ENCODE measurements at places on chromosomes 6 and 20.

DNA sequence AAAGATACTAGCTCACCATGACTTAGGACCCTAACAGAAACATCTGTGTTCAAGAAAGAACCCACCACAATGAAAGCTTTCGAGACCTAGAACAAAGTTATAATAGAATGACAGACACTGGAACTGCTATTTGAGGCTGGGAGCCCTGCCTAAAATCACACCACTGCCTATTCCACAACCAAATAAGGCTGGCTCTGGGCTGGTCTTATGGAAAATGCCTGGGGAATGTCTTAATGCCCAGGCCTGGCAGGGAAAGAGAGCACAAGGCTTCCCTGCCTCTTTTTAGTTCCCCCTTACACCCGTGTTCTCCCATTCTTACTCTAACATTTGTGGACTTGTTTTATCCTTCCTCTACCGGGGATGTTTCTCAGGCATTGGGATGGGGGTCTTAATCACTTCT, 5.6 kb upstream of the METTL24 start:
- no peak for DNase-seq

GRCh38 chr6:166996406-166996805, 2.8 kb upstream of the CEP43 start:
- no peak for DNase-seq

DNA sequence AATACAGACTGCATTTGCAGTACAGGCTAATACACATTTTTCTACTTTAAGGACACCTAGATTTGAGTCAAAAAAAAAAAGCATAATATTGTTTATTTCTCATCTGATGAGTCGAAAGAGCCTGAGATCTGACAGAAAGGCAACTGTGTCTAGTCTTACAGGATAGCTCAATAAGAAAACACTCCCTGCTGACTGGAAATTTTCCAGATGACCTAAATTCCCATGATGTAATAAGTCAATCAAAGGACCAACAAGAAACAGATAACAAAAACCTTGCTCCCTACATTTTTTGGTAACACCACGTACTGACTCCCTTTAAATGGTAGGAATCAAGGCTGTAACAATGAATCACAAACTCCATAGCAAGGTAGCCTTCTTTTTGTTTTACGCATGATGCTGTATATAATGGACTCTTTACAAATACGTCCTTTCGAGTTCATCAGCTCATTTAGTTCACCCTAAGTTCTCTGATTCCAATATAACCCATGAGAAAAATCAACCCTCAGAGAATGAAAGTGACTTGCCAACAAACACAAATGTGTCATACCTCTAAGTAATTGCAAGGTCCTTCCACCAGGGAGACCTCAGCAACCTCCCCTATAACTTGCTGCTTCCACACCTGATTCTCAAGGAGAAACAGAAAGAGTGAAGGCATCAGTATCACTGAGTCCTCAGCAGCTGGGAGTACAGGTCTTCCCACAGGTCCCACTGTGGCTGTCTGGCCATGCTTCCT, 12.1 kb downstream of the TBX18 start:
- no peak for DNase-seq

GRCh38 chr20:63831993-63832686, 1.1 kb upstream of the ZBTB46 start:
- peak; percentile 64 for DNase-seq

GRCh38 chr6:168715643-168716481, 274.9 kb downstream of the SMOC2 start:
- DNase-seq = no peak

GRCh38 chr6:166809721-166810120, 146.6 kb downstream of the RNASET2 start:
- no peak for DNase-seq

- no peak for DNase-seq
These were observed 192.5 kb upstream of the SNX9 start for GRCh38 chr6:157630463-157631080.

GRCh38 chr6:101747160-101747559, 353.7 kb downstream of the GRIK2 start:
- no peak for DNase-seq

- no peak for DNase-seq
These were observed 13.3 kb upstream of the THBS2 start for GRCh38 chr6:169266746-169267591.

DNA sequence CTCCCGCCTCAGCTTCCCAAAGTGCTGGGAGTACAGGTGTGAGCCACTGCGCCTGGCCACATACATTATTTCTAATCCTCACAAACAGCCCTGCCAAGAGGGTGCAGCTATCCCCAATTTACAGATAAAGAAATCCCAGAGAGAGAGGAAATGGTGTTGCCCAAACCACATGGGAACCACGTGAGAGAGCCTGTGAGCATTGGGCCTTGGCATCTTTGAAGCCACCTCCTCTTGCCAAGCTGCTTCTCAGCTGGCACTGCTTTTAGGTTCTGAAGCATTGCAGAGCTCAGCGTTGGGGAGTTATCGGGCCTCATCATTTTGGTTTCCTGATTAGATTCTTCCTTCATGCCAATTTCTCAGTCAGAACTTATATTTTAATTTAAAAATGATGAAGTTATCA, 80.3 kb downstream of the CTNNBL1 start:
- DNase-seq = no peak

- DNase-seq = no peak
These were observed 28.9 kb downstream of the FYN start for GRCh38 chr6:111844376-111844775.

DNA sequence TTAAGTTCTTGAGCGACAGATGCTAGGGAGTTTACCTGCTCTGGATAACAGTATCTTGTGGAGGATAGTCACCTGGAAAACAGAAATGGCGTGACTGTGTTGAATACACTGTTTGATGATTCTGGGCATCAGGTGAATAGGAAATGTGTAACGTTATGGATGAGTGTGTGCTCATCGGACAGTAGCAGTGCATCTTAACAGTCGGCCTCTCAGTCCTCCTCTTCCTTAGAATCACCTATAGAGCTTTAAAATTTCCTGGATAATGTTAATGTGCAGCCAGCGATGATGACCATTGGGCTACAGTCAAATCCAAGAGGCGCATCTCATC, 217.7 kb downstream of the OR2B2 start:
- DNase-seq = no peak

- DNase-seq = no peak
These were observed 756.0 kb upstream of the NRSN1 start for GRCh38 chr6:23370051-23370450.

- no peak for DNase-seq
These were observed 10.2 kb upstream of the MROH8 start for GRCh38 chr20:37189416-37190016.

DNA sequence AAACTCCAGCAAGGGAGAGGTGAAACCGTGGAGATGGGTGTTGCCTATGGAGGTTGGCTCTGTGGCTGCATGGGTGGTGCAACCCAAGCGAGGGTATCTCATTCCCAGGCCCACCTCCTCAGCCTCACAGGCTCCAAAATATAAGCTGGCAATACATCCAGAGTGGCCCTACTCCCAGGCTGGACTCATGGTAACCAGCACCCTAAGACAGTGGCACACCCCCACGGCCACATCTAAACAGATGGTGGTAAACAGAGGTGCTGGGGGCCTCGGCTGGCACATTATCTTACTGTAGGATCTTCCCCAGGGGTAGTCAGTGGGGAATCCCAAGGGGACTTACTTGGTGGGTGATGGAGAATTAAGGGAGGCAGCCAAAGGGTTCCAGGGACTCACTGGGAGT, 33.7 kb upstream of the CCND3 start:
- DNase-seq = no peak

GRCh38 chr20:51176876-51177275, 154.0 kb upstream of the KCNG1 start:
- no peak for DNase-seq

- no peak for DNase-seq
These were observed 10.4 kb upstream of the RPF2 start for GRCh38 chr6:110971468-110971867.

DNA sequence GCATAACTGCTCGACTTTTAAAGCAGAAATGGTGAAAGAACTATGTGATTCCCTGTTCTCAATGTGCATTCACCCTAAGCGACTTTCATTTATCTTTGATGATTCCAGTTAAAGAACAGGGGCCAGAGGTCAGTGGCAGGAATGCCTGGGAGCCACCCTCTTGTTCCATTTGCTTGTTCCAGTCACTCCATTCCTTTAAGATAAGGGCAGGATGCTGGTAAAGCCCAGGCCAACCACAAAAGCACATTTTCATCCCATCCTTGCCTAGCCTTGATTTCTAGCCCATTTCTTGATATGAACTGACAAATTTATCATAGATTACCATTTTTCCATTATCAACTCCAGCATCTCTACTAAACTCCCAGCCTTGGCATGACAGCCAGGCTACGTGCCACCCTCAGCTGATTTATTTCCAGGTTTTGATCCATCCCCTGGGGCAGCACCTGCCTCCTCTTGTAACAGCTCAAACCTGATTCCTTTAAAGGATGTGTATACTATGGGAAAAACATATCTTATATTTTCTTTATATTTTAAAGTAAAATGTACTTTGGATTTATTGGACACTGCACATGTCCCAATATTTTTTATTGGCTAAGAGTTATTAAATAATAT, 19.2 kb downstream of the HMGN3 start:
- DNase-seq = no peak

DNA sequence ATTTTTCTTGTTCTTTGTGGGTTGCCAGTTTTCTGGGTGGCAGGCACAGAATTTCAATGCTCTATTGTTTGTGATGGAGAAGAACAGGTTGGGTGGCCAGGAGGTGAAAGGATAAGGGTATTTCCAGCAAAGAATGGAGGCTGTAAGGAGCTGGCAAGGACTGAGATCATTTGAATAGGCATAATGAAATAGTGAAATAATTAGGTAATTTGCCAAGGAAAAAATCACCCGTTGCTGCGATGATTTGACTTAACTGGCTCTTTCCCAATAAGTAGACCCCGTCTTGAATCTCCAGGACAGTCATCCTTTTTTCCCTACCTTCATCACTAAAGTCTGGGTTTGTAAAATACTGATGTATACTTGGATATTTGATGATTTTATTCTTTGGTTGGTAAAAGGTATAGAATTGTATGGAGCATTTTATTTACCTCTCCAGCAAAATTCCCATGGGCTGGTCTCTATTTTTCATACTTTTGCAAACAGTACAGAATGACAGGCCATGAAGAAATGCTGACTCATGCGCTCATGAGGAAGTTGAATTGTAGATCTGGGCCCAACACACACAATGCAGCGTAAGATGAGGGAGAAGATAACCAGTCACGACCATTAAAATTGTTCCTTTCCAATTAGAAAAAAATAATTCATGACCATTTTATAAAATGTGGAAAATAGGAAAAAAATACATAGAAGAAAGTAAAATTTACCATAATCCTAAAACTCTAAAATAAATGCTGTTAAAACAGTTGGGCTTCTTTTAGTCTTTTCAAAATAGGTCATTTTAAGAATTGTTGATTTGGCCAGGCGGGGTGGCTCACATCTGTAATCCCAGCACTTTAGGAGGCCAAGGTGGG, 2.4 kb upstream of the GCNT2 start:
- DNase-seq = peak; percentile 27

- DNase-seq = no peak
These were observed 338 bp downstream of the E2F3 start for GRCh38 chr6:20402092-20402341.

DNA sequence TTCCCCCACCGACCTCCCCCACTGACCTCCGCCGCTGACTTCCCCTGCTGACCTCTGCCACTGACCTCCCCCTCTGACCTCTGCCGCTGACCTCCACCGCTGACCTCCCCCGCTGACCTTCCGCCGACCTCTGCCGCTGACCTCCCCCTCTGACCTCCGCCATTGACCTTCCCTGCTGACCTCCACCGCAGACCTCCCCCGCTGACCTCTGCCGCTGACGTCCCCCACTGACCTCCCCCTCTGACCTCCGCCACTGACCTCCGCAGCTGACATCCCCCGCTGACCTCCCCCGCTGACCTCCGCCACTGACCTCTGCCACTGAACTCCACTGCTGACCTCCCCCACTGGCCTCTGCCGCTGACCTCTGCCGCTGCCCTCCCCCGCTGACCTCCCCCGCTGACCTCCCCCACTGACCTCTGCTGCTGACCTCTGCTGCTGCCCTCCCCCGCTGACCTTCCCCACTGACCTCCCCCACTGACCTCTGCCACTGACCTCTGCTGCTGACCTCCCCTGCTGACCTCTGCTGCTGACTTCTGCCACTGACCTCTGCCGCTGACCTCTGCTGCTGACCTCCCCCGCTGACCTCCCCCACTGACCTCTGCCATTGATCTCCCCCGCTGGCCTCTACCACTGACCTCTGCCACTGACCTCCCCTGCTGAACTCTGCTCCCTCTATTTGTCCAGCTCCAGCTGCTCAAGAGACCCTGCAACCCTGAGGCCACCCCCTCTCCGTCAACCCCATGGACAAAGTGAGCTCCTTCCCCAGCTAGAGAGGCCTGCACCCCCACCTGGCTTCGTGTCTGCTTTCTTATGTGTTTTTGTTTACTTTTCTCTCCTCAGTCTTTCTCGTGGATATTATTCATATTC, 91.4 kb upstream of the AFDN start:
- DNase-seq = no peak

DNA sequence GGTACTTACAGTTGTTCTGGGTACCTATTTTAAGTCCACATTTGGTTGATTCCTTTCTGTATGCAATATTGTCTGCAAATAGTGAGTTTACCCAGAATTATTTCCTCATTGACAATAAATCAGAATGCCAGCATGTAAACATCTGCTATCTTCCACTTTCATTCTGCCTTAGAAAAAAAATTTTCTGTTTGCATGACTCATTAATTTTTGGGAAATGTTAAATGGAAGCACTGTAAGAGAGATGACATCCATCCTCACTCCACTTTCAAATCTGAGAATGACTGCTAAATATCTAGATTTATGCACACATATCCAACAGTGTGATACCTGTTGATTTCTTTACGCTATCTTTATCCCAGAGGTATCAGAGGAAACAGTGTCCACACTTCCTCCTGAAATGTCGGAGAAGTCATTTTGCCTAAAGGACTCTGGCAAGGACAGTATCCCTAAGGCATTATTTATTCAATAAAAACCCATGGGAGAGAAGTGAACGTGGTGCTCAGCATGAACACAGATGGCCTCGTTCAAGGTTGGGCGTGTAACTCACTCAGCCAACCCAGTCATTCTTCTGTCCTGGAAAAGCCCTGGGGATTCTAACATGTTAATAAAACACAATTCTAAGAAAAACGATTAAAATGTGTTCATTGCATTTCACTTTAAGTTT, 780.9 kb downstream of the QKI start:
- no peak for DNase-seq

GRCh38 chr6:163789199-163789810, 374.8 kb downstream of the QKI start:
- no peak for DNase-seq

- DNase-seq = no peak
These were observed 7.5 kb upstream of the HRH3 start for GRCh38 chr20:62227591-62227976.

GRCh38 chr6:169824848-169825557, 73.6 kb downstream of the ERMARD start:
- DNase-seq = no peak

- no peak for DNase-seq
These were observed 11.2 kb downstream of the LEMD2 start for GRCh38 chr6:33777398-33778388.

GRCh38 chr6:54361734-54362133, 53.5 kb downstream of the TINAG start:
- no peak for DNase-seq
